NCI-H1417 treated with DMSO at 0.1 percent for 48 hours (cell line): ENCODE measurements at places on chromosomes 6 and 20.

GRCh38 chr6:22664968-22665367, 95.6 kb downstream of the HDGFL1 start:
- DNase-seq = no peak

DNA sequence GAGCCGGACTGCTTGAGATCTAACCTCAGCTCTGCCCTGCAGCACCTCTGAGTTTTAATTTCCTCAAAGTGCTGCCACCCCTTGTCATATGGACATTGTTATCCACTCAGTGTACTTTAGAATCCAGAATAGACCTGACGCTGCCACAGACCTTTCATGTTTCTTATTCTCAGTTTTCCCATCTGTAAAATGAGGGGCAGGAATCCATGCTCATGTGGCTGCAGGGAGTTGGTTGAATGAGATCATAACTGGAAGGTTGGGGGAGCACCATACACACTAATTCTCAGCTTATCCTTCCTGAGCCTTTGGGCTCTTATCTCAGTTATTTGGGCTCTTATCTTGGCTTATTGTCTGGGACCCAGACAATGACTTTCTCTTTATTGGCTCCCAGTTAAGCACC, 2.3 kb downstream of the PABPC1L start:
- DNase-seq = no peak

- DNase-seq = no peak
These were observed 88.6 kb upstream of the SPACA1 start for GRCh38 chr6:87959083-87959482.

- DNase-seq = no peak
These were observed 14.8 kb downstream of the PLAGL2 start for GRCh38 chr20:32192698-32193097.

DNA sequence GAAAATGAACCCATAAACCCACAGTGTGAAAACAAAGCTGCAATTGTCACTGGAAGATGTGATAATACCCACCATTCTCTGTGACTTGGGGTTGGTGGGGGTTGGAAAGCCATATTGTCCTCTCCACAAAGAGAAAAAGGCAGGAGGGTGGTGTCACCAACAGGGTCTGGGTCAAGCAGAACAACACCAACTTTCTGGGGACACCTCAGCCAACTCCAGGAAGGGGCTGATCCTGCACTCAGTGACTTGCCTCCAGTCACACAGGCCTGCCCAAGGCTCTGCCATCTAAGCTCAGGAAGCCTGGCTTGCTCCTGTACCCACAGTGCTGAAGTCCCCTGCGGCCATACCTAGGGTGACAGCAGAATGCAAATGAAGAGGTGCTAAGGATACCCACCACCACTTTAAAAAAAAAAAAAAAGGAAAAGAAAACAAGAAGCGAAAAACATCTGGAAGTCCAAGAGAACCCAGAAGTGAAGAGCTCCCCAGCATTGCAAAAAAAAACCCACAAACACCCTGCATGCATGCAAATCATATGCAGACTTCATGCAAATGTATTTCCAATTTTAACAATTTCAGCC, 110.6 kb downstream of the PREX1 start:
- no peak for DNase-seq

DNA sequence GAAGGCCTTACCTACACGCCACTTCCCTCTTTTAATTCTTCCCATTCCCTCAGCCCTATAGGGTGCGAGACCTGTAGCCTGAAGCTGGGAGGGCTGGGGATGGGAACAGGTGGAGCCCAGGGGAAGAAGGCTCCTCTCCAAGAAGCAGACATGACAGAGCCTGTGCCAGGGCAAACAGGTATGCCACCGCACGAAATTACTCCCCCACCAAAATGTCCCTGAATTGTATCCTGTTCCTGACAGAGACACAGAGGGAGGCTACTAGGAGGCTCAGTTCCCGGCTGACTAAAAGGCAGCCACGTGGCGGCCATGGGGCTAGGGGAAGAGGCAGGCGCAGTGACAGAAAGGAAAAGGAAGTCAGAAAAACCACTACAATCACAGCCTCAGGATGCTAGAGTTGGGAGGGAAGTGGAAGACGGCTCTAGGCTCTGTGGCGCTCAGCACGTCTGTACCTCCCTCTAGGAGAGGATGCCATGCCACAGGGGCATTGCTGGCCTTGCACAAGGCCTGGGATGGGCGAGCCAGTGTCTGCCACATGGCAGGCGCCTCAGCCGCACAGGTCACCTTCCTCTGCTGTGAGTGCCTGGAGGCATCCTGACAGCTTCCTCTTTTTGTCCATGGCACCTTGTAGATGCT, 27.7 kb downstream of the TFEB start:
- DNase-seq = no peak

- no peak for DNase-seq
These were observed 25.7 kb downstream of the FKBP5 start for GRCh38 chr6:35662999-35663398.

DNA sequence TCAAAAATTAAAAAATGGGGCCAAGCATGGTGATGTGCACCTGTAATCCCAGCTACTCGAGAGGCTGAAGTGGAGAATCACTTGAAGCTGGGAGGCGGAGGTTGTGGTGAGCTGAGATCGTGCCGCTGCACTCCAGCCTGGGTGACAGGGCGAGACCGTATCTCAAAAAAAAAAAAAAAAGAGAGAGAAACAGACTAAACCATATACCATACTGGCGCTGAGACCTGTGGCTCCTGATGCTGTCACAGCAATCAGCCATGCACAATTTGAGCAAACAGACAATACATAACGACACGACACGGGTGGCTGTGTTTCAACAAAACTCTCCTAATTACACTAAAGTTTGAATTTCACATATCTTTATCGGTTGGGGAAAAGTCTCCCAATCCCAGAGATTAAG, 14.9 kb upstream of the CBFA2T2 start:
- DNase-seq = no peak

DNA sequence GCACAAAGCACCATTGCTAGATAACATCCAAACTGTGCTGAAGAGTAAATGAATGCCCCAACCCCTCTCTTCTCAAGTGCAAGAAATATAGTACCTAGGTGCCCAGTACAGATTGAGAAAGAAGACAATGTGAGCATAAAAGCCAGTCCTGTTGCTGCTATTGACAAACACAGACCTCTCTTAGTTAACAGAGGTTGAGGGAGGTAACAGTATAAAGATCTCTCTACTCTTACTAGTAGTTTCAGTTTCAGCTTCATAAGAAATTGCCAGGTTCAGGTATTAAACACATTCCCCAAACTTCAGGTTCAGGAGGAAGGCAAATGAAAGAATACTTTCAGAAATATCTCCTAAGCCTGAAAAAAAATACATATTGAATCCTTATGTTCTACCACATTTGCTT, 31.4 kb downstream of the TBC1D32 start:
- DNase-seq = no peak

DNA sequence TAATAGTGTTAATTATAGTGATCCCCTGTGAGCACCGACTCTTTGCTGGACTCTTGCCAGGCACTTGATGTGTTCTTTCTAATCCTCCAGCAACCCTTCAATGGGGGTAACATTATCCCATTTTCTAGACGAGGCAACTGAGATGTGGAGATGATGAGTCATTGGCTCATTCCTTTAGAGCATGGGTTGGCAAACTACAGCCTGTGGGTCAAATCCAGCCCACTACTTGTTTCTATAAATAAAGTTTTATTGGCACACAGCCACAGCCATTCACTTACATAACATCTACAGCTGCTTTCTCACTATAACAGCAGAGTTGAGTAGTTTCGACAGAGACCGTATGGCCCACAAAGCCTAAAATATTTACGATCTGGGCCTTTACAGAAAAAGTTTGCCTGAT, 249.5 kb upstream of the KCNG1 start:
- DNase-seq = no peak

DNA sequence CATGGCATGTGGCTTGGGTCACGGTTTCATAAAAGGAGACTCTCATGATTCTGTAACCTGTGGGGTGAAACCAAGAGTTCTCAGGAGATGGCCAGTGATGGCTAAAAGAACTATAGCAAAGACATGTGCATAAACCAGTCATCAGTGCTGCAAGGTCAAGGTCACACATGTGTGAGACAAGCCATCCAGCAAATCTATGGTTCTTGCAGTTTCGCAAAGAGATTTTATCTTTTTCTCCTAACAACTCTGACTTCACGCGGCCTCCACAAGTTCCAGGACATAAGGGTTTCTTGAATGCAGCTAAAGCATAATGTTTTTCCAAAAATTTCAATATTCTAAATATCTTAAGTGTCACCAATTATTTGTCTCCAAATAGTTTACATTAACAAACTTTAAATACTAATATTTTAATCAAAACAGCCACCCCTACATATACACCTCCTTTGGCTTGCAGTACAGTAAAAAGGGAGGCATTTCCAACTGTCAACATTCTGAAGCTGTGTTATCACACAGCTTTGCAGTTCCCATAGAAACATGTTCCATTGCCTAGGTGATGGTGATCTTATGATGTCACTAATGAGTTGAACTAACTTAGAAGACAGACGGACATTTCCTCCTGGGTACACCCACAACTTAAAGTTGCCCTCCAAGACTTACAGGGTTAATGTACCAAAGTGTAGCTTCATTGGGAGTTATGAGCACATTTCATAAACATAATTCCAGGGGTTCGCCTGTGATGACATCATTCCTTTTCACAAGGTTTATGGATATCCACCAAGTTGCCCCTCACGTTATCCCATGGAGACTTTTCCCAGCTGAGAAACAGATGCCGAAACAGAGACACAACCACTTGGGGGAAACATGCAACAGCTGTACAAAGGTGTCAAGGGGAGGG, 250.9 kb upstream of the PDE10A start:
- no peak for DNase-seq

- DNase-seq = no peak
These were observed 2.0 kb upstream of the MICA start for GRCh38 chr6:31401403-31401802.
